ENCODE measurements at places on chromosomes 4 and X.

GRCh38 chrX:121103381-121103780, 56.0 kb downstream of the GLUD2 start:
- no peak for DNase-seq

GRCh38 chr4:19327364-19327763, 924.3 kb upstream of the SLIT2 start:
- no peak for DNase-seq

- no peak for DNase-seq
Measured at GRCh38 chr4:119068529-119068962, 67.1 kb upstream of the MYOZ2 start.

DNA sequence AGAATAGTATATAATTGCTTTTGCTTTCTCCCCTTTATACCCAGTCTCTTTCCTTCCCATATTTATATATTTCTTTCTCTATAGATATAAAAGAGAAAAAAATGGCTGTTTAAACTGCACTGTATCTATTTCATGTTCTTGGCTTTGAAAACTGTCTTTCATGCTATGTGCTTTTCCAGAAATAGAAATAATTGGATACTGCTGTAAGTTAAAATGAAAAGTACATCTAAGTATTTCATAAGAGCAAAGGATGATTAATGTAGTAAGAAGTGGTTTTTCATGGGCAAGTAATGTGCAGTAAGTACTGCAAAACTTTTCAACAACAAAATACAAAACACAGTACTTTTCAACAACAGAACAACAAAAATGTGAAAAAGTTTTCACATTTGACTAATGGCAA, 237.9 kb downstream of the SNCA start:
- DNase-seq, result no peak

GRCh38 chrX:45697591-45697990, 496.9 kb upstream of the DIPK2B start:
- DNase-seq, result no peak

GRCh38 chr4:163600727-163601126, 106.2 kb downstream of the TMA16 start:
- no peak for DNase-seq

GRCh38 chr4:31187979-31188378, 467.8 kb downstream of the PCDH7 start:
- no peak for DNase-seq

DNA sequence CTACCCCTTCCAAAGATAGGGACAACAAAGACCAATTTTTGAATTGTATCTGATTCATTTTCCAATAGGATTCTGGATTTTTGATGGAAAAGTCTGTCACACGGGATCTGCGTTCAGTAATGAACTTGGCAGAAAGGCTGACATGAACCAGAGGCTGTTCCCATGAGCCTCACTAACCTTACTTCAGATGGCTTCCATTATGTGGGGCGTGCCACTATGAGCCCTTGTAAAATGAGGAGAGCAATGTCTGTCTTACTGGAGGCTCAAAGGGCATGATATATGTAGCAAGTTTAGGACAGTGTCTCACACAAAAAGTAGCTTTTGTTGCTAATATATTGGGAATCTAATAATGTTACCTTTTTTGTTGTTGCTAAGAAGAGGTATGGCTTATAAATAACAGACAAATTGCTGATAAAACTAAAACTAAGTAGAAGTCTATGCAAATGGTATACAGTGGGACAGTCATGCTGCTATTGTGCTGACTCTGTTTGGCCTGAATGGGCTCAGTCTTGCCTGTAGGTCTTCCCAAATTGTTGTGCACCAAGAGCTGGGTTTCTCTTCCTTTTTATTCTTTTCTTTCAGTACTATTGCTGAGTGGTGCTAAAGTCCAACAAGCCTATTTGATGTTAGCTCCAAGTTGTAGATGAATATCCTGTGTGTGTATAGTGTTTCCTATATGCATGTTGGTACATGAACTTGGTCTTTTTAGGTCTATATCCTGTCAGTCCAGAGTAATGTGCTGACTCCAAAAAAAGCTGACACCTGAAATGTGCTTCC, 132.1 kb downstream of the SPRY1 start:
- DNase-seq, result no peak

GRCh38 chrX:374596-374995, 12.1 kb downstream of the PPP2R3B start:
- no peak for DNase-seq

DNA sequence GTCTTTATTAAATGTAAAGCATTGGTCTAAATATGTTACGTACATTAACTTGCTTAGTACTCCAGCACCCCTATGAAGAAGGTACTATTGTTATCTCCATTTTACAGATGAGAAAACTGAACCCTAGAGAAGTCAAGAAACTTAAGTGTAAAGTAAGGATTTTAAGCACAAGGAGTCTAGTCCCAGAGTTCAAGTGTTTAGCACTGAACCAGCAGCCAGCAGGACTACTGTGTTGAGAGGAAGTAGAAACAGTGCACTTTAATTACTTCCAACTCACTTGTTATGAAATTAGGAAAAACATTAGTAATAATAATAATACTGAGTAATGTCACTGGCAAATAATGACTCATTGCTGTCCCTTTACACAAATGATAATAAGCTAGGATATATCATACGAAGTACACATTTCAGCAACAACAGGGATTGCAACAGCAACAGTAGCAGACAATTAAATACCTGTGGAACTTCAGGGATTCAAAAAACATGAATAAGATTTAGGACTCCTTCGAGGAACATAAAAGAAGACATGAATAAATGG, 548.1 kb upstream of the HS3ST1 start:
- DNase-seq, result no peak

- DNase-seq, result no peak
Measured at GRCh38 chr4:1336088-1336491, 10.9 kb upstream of the UVSSA start.

- DNase-seq, result no peak
Measured at GRCh38 chr4:115418635-115419396, 305.4 kb upstream of the NDST4 start.

DNA sequence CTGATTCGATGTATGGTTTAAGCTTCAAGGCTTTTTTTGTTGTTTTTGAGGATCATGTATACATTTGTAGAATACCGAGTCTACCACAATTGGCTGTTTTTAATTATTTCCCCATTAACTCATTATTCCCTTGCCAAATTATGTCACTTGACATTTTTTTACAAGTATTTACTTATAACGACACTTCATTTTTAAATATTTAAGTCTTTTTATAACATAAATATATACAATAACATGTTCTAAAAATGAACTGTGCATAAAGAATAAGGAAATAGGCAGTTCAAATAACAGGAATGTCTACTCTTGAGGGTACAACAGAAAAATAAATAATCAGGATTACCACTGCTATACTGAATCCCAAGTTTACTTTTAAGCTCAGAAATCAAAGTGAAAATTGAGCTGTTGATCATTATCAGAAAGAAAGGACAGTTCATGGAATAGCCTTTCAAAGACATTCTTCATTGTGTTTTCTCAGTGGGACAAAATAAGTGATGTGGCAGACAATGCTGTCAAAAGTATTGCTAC, 627.5 kb downstream of the PCDH19 start:
- no peak for DNase-seq

DNA sequence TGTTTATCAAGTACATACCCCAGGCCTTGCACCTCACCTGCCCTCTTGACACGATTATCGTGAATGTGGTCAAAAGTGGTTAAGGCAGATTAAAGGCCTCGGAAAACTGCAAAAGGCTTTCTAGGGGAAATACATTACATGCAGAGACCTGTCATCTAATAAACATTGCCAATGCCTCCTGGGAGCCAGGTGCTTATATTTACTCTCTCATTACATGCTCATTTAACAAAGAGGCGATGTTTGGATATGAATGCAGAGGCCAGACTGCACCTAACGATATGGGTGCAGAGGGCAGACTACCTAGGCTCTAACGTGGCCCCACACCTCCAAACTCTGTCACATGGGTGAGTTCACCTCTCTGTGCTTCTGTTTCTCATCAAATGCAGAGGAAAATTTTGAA, 14.5 kb downstream of the CRMP1 start:
- DNase-seq, result no peak

- DNase-seq, result no peak
Measured at GRCh38 chr4:128583753-128584712, 225.5 kb upstream of the JADE1 start.

GRCh38 chrX:48573690-48574269, 504 bp upstream of the RBM3 start:
- DNase-seq, result no peak

DNA sequence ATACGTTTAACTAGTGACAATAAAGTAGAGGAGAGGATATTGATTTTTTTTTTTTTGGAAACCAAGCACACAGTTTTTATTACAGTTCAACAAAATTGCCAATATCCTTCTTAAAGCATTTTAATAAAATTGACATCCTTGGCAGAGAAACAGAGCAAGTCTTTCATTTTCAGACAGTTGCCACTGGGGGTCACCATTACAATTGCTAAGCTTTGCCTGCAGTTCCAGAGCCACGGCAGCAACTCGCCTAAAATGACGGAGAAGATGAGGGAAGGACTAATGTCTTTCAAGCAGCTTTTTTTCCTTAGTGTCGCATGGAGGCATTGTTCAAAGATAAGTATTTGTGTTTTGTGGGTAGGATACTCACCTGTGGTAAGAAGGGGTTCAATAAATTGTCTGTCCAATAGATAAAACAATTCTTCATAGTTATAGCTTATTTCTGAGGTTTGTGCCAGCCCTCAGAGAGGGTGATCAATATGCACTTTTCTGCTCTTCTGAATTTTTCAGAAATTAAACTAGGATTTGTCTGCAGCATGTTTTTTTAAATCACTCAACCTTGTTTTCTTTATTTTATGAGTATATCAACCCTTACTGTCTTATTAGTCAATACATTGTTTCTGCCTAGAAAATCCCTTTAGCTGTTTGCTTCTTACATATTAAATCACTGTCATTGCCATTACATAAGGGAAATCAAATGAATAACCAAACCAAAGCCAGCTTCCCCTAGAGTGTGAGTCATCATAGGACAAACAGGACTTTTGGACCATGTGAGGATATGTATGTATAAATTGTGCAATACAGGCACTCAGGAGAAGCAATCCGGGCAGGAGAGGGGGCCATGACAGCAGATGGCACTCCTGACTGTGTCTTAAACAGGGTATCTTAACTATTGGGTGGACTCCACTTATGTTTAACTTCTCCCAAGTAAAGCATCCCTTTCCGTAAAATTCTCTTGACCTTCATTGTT, 508.1 kb upstream of the ARX start:
- DNase-seq, result no peak

GRCh38 chr4:6461301-6462165, 10.9 kb downstream of the PPP2R2C start:
- no peak for DNase-seq

- no peak for DNase-seq
Measured at GRCh38 chrX:42242004-42242403, 318.6 kb upstream of the CASK start.

DNA sequence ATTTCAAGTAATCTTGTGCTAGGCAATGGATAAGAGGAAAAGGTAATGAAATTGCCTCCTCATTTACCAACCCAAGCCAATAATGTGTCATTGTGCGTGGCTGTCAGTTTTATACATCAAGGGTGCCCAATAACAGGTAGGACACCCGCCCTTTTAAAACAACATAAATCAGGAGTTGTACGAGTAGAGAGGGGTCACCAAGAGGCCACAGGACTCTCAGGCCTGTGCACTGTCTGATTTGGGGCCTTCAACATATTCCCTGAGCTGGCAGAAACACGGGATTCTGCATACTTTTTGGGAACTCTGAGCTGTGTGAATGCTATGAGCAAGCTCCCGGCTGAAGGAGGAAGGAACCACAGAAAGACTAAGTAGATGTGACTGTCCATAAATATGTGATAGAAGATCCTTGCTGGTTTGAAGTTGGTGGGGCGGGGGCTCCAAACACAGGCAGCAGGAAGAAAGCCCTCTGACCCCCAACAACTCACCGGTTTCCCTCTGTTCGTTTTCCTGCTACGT, 82.7 kb upstream of the MAML3 start:
- no peak for DNase-seq

DNA sequence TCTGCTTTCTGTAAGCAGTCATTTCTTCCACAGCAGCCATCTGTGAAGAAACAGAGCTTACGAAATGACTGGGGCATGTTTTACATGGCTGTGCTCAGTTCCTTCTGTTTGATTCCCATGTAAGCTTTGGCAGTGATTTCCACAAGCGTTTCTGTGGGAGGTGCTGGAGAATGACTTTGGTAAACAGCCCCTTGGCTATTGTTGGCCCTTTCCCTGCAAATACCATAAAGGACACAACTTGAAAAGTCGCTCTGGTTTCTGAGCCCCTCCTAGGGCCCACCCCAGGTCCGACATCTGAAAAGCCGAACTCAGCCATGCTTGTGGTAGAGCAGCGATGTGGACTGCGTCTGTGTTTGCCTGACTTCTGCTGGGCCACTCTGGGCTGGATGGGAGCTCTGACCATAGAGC, 3.7 kb downstream of the LIMCH1 start:
- no peak for DNase-seq

DNA sequence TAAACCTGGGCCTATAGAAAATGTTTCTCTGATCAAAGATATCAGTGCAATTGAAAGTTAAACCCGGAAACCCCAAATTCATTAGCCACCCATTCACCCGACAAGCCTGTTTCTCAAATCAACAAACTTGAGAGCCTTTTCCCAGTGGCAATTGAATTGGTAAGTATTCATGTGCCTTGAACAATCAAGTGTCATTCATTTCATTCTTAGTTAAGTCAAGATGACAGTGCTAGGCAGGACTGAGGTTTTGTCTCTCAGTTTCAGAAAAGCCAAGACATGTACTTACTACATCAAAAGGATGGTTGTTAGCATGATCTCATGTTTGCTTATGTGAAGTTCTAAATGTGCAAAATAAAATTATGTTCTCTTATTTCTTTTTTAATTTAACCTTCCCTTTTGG, 32.3 kb downstream of the CC2D2A start:
- DNase-seq, result no peak

- no peak for DNase-seq
Measured at GRCh38 chr4:71355045-71355444, 16.2 kb downstream of the SLC4A4 start.

DNA sequence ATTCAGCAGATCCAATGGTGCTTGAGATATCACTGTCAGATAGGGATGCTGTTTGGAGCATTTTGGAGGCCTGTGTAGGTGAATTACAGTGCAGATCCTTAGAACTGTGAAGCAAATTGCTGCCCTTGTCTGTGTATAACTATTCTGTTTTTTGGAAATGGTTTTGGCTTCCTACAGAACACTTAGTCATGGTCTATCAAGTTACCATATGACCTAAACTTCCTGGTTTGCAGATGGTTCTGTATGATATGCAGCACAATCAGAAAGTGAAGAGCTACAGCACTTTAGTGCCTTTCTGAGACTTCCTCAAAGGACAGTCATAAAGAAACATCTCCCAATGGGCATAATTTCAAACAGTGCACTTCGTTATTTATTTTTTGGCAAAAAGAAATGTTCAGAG, 688.6 kb downstream of the SH3BGRL start:
- no peak for DNase-seq

- DNase-seq, result no peak
Measured at GRCh38 chrX:49192722-49193328, 6.7 kb upstream of the PRICKLE3 start.

- DNase-seq, result no peak
Measured at GRCh38 chr4:1325681-1326635, 21.1 kb upstream of the UVSSA start.

GRCh38 chr4:12137575-12137974, 708.9 kb upstream of the HS3ST1 start:
- no peak for DNase-seq

Data from T-helper 2 cell (primary cell).